T1000 (cell line): ENCODE measurements at places on chromosomes 16 and 17.
A peak's percentile ranks its signal among the peaks of the same experiment; 100 is the strongest.

GRCh38 chr16:4376126-4376892, 4.7 kb downstream of the VASN start:
- peak; percentile 77 for DNase-seq

GRCh38 chr16:27289669-27290068, 21.1 kb upstream of the NSMCE1 start:
- DNase-seq, result no peak

GRCh38 chr17:1050996-1051925, 54.3 kb downstream of the TIMM22 start:
- no peak for DNase-seq

DNA sequence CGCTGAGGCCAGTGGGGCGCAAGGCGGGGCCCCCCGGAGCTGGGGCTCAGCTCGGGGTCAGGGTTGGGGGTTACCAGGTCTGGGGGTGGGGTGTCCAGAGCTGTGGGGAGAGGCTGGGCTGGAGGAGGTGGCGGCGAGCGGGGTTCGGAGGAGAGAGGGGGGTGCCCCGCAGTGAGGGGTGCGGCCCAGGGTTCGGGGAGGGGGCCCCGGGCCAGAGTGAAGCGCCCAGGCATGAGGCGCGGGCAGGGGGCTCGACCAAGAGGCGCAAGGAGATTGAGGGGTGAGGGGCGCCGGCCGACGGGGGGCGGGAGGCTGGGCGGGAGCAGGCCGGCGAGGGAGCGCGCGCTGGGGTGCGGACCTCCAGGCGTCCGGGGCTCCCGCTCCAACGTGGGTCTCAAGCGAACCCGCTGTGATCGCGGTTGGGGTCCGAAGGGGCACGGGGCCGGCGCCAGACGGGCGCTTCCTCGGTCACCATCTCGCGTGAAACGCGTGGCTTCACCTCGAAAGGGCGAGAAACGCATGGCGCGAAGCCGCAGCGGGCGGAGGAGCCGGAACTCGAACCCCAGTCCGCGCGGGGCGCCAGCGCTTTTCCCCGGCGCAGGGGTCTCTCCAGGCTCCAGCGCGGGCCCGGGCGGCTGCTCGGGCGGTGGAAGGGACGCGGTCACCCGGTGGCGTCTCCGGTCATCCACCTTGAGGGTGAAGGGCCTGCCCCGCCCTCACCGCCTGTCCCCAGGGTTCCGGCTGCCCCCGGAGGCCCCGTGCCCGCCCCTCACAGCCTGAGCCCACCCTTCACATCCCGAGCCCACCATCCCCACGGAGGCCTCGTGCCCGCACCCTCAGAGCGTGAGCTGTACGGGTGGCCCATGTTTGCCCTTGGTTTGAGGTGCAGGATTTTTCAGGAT, 846 bp downstream of the CPNE7 start:
- no peak for DNase-seq

DNA sequence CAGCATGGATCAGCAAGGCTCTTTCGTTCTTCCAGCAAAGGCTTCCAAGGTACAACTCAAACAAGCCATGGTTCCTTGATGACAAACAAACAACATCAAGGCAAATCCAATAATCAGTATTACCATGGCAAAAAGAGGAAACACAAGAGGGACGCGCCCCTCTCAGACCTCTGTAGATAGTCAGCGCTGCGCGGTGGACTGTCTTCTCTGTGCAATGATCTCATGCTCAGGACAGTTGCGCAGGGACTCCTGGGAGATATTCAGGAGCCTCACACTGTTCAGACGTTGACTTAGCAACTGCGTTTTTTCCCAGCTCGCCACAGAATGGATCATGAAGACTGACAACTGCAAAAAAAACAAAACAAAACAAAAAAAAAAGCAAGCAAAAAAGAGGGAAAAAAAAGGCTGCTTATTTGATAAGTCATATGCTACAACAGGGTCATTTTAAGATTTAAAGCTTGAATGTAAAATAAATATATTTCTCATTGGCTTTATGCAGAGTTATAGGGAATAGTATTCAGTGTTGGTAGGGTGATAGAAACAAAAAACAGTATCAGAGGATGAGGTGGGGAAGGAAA, 37.1 kb upstream of the ADCY7 start:
- DNase-seq, result no peak

DNA sequence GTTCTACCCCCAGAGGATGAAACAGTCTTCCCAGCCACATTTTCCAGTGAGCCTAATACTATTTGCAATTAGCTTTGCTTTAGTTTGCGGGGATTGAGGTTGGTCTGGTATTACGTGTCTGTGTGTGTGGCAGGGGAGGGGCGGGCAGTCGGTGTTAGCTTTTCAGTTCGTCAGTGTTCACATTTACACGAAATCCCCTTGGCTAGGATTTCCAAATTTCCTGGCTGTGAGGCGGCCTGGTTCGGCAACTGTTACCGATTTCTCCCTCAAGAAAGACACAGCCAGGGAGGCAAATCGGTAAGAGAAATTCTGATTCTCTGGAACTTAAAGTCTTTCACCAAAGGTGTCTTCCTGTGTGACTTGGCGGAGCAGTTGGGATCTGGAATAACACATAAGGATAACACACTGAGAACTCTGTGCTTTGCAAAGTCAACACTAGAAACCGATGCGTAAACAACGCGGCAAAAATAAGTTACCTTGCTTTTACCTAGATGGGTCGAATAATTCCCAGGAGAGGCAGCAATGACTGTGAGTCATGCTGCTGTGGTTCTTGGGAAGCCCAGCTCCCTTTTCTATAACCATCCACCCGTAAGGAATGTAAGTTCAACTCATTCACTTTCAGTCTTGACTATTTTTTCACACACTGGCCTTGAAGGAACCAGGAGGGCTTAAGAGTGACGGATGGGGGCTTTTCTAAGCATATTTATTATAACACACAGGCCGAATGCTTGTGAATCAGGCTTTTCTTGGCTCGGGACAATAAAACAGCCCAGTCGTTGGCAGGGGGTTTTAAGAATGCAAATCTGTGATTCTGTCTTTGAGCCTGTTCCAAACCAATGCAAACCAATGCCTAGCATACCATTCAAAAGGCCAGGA, 24.2 kb downstream of the GPRC5B start:
- no peak for DNase-seq

DNA sequence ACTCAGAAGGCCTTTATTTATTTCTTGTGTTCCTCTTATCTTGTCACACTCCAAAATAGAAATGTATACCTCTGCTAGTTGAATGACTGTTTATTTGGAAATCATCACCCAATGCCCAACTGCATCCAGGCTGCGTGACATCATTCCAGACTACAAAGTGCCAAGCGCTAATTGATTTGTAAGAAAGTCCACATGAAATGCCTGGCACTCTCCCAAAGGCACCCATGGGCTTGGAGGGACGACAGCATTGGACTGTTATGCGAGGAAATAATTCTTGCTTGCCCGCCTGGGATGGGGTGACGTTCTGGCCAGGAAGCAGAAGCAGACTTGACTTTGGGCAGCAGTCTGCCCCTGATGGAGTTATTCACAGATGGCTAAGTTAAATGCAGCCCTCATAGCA, 165.9 kb downstream of the CDH13 start:
- no peak for DNase-seq

- no peak for DNase-seq
These were observed 8.2 kb upstream of the KCNH6 start for GRCh38 chr17:63514974-63515373.

- no peak for DNase-seq
These were observed 53.6 kb upstream of the ICAM2 start for GRCh38 chr17:64073771-64074703.

DNA sequence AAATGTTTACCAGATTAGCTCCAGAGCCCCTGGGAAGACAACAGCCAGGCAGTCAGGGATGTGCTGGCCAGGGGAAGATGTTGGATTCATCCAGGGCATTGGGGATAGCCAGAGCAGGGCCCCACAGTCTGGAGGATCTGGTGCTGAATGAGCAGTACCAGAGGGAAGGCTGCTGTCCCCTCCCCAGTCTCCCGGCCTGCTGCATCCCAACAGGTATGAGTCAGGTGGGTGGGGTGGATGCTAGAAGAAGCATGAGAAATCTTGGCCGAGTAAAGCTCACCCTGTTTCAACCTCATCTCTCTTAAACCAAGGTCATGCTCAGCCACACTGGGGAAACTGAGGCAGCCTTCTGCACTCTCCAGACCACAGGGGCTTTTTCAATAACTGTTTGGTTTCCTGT, 71.9 kb upstream of the SEC14L1 start:
- DNase-seq, result no peak

- no peak for DNase-seq
These were observed 68.4 kb downstream of the ABCC1 start for GRCh38 chr16:16017812-16018211.

DNA sequence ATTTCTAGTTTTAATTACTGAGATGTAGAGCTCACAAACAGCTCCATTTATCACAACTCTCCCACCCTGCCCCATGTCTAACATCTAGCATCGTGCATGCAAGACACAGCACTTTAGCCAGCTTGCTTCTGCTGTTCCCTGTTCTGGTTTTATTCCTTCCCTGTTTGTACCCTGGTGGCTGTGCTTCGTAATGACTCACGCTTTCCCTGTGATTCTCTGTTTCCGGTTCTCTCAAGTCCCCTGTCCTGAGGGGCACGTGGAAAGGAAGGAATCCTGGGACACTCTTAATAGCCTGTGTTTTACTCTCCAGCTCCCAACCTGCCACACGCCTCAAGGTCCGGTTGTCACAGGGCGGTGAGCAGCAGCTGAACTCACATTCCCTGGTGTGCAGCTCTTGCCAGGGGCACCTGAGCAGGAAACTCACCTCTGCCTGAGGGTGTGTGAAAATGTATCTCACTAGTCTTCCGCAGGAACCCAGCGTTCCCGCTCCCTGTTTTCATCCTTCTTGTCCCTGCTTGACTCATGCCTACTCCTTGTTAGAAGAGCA, 10.6 kb downstream of the SHISA6 start:
- no peak for DNase-seq
